ENCODE measurements at places on chromosomes 3 and 15.

- DNase-seq, result peak; percentile 92
These were observed 933 bp upstream of the APEH start for GRCh38 chr3:49673121-49673714.

GRCh38 chr3:126777366-126777765 is 73.3 kb downstream of the CHCHD6 start:
- no peak for DNase-seq

GRCh38 chr15:78979456-78980320 is 34.8 kb upstream of the CTSH start:
- DNase-seq, result peak; percentile 65

DNA sequence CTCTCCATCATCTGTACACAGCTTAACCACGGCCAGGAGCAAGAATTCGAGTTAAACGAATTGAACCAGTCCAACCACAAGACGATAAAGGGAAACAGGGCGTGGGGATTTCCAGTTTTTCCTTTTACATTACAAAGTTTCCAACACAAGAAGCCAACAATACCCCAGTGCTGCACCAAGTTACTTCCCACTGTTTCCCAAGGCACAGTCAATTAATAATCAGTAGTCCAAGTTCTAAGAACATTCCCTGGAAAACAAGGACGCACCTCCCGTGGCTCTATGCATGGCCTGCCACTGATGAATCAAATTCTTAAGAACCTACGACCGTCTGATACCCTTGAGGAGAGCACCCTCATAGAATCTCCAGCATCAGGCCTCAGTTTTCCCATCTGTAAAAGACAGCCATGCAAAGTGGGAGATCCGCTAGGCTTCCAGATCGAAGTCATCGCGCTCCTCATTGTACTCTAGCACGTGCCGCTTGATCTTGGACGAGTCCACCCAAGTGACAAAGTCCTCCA is 774 bp downstream of the IMP3 start:
- DNase-seq, result peak; percentile 46
